C1 segment of cervical spinal cord (tissue), 14 donors: ENCODE measurements at places on chromosomes 12 and 14.

DNA sequence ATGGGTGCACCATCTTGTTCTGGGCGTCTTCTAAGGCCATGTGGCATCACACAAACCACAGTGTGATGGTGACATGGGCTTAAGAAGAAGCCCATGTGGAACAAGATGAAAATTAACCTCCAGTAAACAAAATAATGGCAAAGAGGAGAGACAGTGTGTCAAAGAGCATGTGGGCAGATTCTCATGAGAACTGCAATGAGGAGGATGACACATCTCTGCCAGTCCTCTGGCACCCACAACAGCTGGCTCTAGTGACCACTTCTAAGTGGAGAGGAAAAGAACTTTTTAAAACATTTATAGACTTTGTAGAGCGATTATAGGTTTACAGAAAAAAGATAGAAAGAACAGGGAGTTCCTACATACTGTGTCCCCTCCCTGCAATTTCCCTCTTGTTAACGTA, 401.4 kb downstream of the ATP23 start:
- DNase-seq = no peak

- no peak for DNase-seq
Observed at GRCh38 chr14:93742761-93743160, 45.5 kb downstream of the PRIMA1 start.

DNA sequence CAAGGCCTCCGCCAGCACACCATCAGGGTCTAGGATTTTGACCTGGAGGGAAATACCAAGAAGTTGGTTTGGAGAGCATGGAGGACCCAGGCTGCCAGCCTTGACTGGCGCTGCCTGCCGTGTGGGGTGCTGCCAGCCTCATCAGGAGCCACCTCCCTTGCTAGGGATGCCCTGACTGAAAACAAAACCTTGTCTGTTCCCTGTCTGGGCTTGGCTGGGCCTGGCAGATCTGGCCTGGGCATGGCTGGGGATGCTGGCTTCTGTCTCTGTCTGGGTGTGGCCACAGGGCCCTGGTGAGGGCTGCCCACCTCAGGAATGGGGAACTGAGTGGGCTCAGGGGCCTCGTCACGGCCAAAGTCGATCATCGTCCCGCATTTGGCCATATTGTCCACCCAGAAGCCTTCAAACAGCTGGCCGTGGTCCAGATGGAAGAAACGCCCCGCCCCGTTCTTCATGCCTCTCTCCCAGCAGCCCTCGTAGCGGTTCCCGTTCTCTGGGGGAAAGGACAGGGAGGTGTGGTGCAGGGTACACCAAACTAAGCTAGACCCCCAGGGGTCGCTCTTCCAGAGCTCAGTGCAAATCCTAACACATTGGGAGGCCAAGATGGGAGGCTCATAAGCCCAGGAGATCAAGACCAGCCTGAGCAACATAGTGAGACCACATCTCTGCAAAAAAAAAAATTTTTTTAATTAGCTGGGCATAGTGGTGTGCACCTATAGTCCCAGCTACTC, 16.5 kb downstream of the MORN3 start:
- DNase-seq = no peak

DNA sequence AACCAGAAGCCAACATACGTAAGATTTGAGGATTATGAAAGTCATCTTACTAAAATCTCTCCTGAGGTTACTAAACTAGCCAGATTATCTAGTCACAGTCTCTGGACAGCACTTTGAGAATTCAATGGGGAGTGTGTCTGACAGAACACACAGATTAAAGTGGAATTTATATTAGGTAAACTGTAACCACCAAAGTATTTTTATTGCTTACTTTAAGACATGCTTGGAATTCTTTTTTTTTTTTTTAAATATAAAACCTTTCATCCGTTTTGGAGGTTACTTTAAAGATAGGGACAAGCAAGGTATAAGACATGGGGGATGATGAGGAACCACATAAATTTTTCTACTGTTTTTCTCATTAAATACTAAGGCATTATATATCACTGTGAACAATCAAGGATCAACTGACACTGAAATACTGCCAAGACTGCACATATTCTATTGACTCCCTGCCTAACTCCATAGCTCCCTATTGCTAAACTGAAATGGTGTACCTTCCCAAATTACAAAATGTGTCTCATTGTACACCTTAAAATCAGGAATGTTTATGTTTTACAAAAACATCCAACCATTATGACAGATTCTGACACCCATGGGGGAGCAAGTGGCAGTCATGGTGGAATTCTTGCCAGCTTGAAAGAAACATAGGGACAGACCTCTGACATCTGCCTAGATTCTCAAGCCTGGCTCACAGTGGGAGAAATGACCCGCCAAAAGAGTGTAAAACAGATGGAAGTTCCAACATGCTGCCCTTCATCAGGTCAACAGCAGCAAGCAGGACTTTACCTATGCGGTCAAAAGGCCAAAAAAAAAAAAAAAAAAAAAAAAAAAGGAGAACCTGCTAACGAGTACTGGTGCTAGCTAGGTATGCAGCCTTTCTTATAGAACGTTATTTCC, 239.3 kb downstream of the MED13L start:
- DNase-seq = no peak

- no peak for DNase-seq
Observed at GRCh38 chr14:103448097-103448496, 62.9 kb downstream of the MARK3 start.

DNA sequence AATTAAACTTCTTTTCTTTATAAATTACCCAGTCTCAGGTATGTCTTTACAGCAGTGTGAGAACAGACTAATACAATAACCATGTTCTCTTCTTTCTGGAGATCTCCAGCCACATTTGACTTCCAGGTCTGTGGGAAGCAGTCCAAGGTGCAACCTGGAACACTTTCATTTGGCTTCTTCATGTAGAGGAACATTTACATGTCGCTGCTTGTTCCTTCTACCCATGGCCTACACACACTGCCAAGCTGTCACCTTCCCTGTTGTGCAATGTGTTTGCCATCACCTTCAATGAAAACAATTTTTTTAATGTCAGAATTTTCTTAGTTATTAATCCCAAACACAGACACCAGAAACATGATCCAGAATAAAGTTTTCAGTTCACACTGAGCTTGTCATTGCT, 104.7 kb downstream of the PRKCH start:
- DNase-seq = no peak

DNA sequence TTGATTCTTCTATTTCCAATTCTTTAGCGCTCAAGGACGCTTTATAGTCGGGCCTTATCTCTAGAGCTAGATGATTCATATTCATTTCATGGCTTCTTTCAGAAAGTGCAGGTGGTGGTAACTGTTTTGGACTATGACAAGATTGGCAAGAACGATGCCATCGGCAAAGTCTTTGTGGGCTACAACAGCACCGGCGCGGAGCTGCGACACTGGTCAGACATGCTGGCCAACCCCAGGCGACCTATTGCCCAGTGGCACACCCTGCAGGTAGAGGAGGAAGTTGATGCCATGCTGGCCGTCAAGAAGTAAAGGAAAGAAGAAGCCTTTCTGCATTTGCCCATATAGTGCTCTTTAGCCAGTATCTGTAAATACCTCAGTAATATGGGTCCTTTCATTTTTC, 241.9 kb downstream of the PAWR start:
- no peak for DNase-seq

DNA sequence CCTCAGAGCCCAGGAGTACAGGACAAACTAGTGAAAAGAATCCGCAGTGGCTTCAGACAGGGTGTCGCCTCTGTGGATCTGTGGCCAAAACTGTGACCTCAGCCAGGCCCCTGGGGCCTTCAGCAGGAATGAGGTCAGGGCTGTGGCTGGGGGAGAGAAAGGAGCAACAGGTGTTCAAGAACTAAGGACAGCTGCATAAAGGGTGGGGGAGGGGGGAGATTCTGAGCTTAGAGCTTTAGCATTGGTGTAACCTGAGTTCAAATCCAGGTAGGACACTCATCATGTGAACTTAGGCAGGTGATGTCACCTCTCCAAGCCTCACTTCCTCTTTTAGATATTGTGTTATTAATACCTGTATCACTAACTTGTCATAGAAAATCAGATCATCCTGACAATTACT, 40.9 kb upstream of the CORO1C start:
- DNase-seq = no peak

DNA sequence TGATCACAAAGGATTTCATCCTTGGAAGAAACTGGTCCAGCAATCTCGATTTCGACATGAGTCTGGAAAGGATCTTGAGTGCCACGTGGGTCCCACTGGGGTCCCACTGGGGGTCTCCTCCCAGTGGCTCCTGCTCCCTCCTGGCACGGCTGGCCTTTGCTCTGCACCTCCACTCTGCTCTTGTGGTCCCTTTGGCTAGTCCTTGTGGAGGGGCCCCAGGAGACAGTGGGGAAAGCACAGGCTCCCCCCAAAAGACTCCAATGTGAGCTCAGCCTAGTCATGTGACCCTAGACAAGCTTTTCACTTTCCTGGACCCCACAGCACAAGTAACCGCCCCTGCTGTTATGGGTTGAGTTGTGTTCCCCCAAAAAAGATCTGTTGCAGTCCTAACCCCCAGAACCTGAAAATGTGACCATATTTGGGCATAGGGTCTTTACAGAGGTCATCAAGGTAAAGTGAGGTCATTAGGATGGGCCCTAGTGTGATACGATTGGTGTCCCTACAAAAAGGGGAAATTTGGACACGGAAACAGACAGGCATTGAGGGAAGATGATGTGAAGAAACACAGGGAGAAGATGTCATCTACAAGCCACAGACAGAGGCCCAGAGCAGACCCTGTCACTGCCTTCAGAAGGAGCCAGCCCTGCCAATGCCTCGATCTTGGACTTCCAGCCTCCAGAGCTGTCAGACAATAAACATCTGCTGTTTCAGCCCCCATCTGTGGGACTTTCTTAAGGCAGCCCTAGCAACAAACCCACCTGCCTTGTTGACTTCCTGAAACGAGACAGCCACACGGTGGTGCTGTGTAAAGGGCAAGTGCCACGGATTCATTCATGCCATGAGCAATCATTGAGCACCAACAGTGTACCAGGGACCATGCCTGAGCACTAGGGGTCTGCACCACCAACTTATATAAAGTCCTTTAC, 23.8 kb upstream of the PPP2R5C start:
- DNase-seq = no peak

- no peak for DNase-seq
Observed at GRCh38 chr14:67734675-67735074, 33.0 kb downstream of the RDH12 start.

GRCh38 chr12:65522956-65523860, 244.7 kb downstream of the MSRB3 start:
- no peak for DNase-seq

- DNase-seq = no peak
Observed at GRCh38 chr14:64943556-64943955, 1.0 kb upstream of the GPX2 start.

DNA sequence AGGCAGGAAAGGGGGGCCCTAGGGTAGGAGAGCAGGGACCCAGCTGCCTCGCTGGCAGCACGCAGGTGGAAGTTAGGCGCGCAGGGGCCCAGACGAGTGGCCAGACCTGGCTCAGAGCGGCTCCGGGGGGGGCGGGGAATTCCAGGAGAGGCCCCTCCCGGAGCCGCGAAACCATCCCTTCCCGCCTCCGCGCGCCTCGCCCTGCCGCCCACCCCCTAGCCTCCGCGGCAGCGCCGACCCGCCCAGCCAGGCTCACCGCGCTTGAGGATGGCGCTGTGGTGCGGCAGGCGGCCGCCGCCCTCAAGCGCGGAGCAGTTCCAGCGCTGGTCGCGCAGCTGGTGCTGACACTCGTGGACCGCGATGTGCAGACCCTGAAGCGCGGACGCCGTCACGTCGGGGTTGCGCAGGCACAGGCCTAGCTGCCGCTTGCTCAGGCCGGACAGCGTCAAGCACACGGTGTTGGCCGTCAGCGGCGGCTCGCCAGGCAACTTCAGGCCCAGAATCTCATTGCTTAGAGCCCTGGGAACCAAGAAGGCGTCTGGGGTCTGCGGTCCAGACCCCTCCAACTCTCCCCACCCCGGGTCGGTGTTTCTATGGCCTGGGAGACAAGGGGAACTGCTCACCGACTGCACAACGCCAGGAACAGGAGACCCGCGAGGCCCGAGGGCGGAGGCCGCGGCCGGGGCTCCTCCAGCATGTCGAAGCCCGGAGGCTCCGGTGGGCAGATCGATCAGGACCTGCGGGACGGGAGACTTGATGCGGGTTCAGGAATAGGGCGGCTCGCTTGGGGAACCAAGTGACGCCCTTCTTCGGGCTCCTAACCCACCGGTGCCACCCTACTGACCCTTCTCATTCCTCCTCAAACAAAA, 1.5 kb downstream of the WNT10B start:
- DNase-seq = no peak

DNA sequence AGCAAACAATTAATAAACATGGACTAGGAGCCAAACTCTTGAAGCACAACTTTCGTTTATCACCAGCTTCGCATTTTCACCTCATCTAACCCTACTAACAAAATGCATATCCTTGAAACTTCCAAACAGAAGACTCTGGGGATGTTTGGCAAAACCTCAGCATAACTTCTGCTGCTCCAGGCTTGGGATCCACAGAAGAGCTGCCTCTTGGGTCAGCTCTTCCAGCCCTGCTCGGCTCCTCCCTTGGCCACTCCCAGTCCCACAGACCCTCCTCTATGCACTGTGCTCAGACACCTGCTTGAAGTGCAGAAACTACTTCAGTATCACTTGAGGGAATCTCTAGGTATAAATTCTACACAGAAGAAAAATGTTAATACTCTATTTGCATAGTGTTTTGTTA, 110.0 kb upstream of the AMIGO2 start:
- no peak for DNase-seq

- no peak for DNase-seq
Observed at GRCh38 chr14:58465421-58465820, 37.9 kb downstream of the KIAA0586 start.

GRCh38 chr12:87995581-87996178, 33.5 kb downstream of the C12orf50 start:
- DNase-seq = peak; percentile 8

DNA sequence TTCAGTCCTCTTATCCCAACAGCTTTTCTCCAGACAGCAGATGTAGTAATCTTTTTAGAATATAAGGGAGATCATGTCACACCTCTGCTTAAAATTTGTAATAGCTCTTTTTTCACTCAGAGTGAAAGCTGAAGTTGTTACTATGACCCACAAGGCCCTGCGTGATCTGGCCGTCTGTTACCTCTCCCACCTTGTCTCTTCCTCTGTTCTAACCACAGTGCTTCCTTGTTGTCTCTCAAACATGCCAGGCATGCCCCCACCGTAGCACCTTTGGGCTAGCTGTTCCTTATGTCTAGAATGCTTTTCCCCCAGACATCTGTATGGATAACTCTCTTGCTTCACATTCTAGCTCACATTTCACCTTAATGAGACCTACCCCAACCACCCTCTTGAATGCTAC, 6.5 kb downstream of the NECAP1 start:
- DNase-seq = no peak

GRCh38 chr12:81930037-81930436, 170.9 kb upstream of the PPFIA2 start:
- DNase-seq = no peak

DNA sequence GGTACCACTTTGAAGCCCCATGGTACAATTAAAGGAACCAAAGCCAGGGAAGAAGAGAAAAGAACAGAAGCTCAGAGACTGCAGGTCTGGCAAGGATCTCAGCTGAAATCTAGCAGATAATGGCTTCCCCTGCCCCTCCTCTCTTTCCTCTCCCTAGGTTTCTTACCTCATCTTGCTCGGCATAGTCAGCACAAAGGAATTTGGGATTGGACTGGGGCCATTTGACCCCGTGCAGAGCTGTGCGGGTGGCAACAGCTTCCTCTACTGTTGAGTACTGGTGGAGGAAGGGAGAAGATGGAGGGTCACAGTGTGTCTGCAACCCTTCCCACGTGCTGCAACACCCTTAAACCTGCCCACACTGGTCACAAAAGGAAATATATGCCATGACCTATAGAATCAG, 4.7 kb upstream of the CDH24 start:
- no peak for DNase-seq
